ENCODE measurements at places on chromosomes 16 and 17. TPM values are rescaled to one million over a fixed set of nuclear protein-coding genes. Genes with fewer than 3 reads are reported as not detected.

The CD300LB gene
- 1.4 TPM for total RNA-seq

The RASL10B gene
- 0.50 TPM for total RNA-seq

The KCTD2 gene
- 20.4 TPM for total RNA-seq

The WDR59 gene
- 112 TPM for total RNA-seq

The CA5A gene
- not detected for total RNA-seq

The FMNL1 gene
- 550 TPM for total RNA-seq

The NHERF2 gene
- total RNA-seq: 3.9 TPM

The KCNJ12 gene
- 0.12 TPM for total RNA-seq

The MRPL12 gene
- 21.8 TPM for total RNA-seq

DNA sequence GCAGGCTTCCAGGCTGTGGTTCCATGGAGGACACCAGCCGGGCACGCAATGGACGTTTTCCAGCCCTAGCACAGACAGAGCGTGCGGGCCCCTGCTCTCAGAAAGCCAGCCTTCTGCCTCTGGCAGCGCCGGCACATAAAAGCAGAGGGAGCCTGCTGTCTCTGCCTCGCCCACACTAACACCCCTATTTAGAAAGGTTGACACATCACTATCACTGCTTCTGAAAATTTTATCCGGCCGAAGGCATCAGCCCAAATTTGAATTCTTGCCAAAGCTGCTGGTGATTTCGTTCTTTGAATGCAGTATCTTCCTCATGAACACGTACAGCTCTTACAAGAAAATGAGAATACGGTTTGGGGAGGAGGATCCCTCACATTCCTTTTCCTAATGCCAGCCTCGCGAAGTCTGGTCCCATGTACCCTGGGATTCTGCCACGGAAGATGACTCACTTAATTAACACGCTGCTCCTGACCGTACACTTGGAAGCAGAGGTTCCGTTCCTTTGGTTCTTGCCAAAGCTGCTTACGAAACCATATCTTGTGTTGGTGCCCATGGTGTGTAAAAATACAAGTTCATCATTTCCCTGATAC is 1.3 kb upstream of the RAB11FIP3 start:
- no peak for DNase-seq

DNA sequence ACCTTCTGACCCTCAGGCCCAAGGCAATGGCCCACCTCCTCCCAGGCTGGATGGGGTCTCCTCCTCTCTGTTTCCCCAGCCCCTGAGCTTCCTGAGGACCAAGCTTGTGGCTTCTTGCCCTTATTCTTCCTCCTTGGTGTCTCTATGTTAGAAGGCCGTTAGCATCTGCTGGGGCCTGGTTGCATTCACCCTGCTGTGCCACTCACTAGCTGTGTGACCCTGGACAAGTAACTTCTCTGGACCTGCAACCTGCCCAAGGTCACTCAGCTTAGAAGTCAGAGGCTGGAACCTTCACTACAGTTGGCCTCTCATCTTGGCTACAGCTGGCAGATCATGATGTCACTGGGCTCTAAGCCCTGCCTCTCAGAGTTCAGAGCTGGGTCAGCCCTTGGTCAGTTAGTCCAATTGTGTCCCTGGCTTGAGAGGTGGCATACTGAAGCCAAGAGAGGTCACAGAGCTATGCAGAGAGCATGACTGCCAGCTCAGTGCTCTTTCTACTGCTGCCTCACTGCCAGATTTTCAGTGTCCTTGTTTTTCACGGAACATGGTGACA is 3.0 kb downstream of the MT2A start:
- no peak for DNase-seq

- DNase-seq: no peak
Measured at GRCh38 chr16:3188925-3189825, 1.2 kb downstream of the OR1F1 start.

DNA sequence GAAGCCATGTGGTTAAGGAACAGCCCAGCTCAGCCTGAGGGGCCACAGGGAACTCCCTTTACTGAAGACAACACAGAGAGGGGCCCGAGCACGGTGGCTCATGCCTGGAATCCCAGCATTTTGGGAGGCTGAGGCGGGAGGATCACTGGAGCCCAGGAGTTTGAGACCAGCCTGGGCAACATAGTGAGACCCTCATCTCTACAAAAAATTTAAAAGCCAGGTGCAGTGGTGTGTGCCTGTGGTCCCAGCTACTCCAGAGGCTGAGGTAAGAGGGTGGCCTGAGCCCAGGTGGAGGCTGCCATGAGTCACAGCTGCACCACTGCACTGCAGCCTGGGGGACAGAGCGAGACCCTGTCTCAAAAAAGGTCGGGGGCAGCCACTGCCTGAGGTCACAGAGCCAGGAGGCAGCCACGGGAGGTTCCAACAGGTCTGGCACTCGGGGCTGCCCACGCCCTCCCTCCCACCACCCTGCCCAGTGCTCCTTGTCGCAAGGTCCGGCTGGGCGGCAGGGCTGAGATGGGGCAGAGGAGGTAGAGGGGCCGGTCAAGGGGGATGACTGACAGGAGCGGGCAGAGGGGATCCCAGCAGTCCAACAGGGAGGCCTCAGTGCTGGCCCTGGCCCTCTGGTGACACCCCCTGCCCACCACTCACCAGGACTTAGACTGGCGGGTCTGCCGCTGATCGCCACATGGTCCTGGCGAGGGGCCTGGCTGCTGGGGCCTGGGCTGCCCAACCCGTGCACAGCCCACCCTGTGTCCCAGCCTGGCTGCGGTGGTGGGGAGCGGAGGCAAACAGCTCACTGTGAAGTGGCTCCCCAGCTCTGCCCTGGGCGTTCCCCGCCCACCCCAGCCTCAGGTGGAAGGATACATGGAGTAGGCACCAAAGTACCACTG is 3.4 kb downstream of the CYBA start:
- DNase-seq: no peak

GRCh38 chr17:80005360-80006338 is 30.0 kb downstream of the TBC1D16 start:
- peak; percentile 39 for DNase-seq

DNA sequence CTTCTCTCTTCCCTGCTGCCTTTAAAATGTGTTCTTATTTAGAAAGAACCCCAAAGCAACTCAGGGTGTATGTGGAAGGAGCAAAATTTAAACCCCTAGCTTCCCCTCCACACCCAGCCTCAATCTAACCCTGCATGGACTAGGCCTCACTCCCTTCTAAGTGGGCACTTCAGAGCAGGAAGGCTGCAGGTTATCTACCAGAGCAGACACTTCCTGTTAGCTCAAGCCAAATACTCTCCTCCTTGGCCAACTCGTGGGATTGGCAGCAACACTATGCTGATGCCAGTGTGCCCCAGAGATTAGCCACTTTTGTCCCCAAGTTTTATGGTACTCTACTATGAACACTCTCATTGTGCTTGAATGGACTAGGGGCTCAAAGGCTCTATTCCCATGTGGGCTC is 35.6 kb downstream of the CCDC42 start:
- no peak for DNase-seq

- no peak for DNase-seq
Measured at GRCh38 chr16:21166561-21166961, 8.1 kb downstream of the LDAF1 start.

DNA sequence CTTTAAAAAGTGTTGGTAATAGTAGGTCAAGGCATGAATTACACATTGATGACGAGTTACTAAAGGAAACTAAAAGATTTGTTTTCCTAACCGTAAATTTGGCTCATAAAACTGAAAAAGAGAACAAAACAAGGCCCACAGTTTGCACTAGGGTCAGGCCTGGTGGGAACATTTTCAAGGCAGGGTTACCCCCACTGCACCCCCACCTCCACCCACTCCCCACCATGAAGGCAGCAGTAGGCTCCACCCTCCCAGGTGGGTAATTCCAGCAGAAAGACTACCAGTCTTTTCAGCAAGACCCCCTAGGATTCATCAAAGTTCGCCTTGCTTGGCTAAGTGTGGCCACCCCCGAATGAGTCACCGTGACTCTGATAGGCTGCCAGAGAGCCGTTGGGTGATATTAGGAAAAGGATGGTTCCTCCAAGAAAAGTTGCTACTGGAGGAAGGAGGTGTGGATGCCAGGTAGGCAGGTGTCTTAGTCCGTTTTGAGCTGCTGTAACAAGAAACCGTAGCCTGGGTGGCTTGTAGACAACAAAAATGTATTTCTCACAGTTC is 8.6 kb downstream of the DNAAF1 start:
- no peak for DNase-seq

- DNase-seq: no peak
Measured at GRCh38 chr17:42673885-42674754, 2.7 kb downstream of the PLEKHH3 start.

DNA sequence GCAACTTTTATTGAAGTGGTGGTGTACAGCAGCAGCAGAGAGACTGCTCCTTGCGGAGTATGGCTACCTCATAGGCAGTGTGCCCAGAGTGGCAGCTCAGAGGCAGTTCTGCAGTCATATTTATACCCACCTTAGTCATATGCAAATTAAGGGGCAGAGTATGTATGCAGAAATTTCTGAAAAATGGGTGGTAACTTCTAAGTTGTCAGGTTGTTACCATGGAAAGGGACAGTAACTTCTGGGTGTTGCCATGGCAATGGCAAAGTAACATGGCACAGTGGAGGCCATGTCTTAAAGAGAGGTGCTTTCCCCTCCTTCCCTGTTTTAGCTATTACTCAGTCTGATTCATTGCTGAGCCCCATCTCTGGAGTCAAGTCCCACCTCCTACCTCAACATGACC is 53.4 kb downstream of the MEOX1 start:
- no peak for DNase-seq

Data from T-helper 17 cell (primary cell).